Glomerular endothelial cell (primary cell): ENCODE measurements at places on chromosomes 5 and 9. TPM values are rescaled to one million over a fixed set of nuclear protein-coding genes. Genes with fewer than 3 reads are reported as not detected.

ZFP2 gene
- 0.39 and 0.82 TPM in 2 replicates for total RNA-seq

ARHGEF28 gene
- 83.0 and 143 TPM in 2 replicates for total RNA-seq

SPATA31E1 gene
- total RNA-seq: not detected in 2 replicates

NMUR2 gene
- 0.87 TPM in 1 of 2 replicates, not detected in the other for total RNA-seq

OLFM1 gene
- 0.19 and 0.58 TPM in 2 replicates for total RNA-seq

ZFAND5 gene
- total RNA-seq: 147 and 159 TPM in 2 replicates

PCDHGB5 gene
- total RNA-seq: 17.5 and 27.2 TPM in 2 replicates

ANKDD1B gene
- 0.53 and 0.70 TPM in 2 replicates for total RNA-seq

SPINK14 gene
- not detected in 2 replicates for total RNA-seq

LCN12 gene
- total RNA-seq: not detected in 2 replicates

IL3 gene
- total RNA-seq: not detected in 2 replicates

AJM1 gene
- 0.48 and 1.6 TPM in 2 replicates for total RNA-seq

GPR150 gene
- total RNA-seq: 0.10 and 0.82 TPM in 2 replicates

MARCOL gene
- total RNA-seq: not detected in 2 replicates

CCL27 gene
- total RNA-seq: not detected in 2 replicates

SLC6A3 gene
- not detected in 2 replicates for total RNA-seq

FRMD3 gene
- total RNA-seq: 6.1 TPM in 2 replicates

SMC5 gene
- total RNA-seq: 11.9 and 23.6 TPM in 2 replicates

CDK7 gene
- total RNA-seq: 27.9 and 39.1 TPM in 2 replicates

CARD6 gene
- total RNA-seq: 16.6 and 24.4 TPM in 2 replicates

N4BP3 gene
- 42.8 and 103 TPM in 2 replicates for total RNA-seq

GCNT4 gene
- 0.39 and 0.41 TPM in 2 replicates for total RNA-seq

SIT1 gene
- total RNA-seq: not detected in 2 replicates

AIF1L gene
- 3.1 and 6.4 TPM in 2 replicates for total RNA-seq

G3BP1 gene
- total RNA-seq: 144 and 147 TPM in 2 replicates

SCAI gene
- total RNA-seq: 4.8 and 8.1 TPM in 2 replicates

SLCO4C1 gene
- 0.10 and 0.29 TPM in 2 replicates for total RNA-seq

FBXL17 gene
- 10.6 and 11.7 TPM in 2 replicates for total RNA-seq

GRXCR2 gene
- not detected in 2 replicates for total RNA-seq

CTNND2 gene
- not detected in 2 replicates for total RNA-seq

BOD1 gene
- 45.0 and 52.1 TPM in 2 replicates for total RNA-seq

PCDHA8 gene
- 0.18 TPM in 1 of 2 replicates, not detected in the other for total RNA-seq

NIPAL4 gene
- total RNA-seq: 0.44 and 0.64 TPM in 2 replicates

PCDHB5 gene
- total RNA-seq: 2.5 and 4.1 TPM in 2 replicates

PCDHA1 gene
- 0.06 TPM in 1 of 2 replicates, not detected in the other for total RNA-seq

FAXDC2 gene
- 7.8 and 8.9 TPM in 2 replicates for total RNA-seq

STOM gene
- total RNA-seq: 109 and 118 TPM in 2 replicates

SAXO1 gene
- not detected in 2 replicates for total RNA-seq

FAM221B gene
- total RNA-seq: not detected in 2 replicates

CNTNAP3B gene
- total RNA-seq: 18.8 and 51.5 TPM in 2 replicates

SPATA31A3 gene
- total RNA-seq: not detected in 2 replicates

SHB gene
- total RNA-seq: 42.1 and 42.8 TPM in 2 replicates

PITX1 gene
- total RNA-seq: not detected in 2 replicates

FREM1 gene
- 0.06 TPM in 1 of 2 replicates, not detected in the other for total RNA-seq

MTREX gene
- total RNA-seq: 32.1 and 49.4 TPM in 2 replicates

ACO1 gene
- 50.6 and 54.1 TPM in 2 replicates for total RNA-seq

KCNMB1 gene
- not detected in 2 replicates for total RNA-seq

PHYHD1 gene
- total RNA-seq: 0.23 and 2.9 TPM in 2 replicates

CHSY3 gene
- 2.4 and 7.7 TPM in 2 replicates for total RNA-seq

PHF24 gene
- total RNA-seq: 0.06 TPM in 1 of 2 replicates, not detected in the other

CA9 gene
- 0.15 TPM in 1 of 2 replicates, not detected in the other for total RNA-seq

TERT gene
- total RNA-seq: not detected in 2 replicates

GARIN3 gene
- not detected in 2 replicates for total RNA-seq

GOLGA2 gene
- 62.4 and 138 TPM in 2 replicates for total RNA-seq

ANKRD20A1 gene
- total RNA-seq: 0.24 and 0.58 TPM in 2 replicates

ATG12 gene
- 54.4 and 55.9 TPM in 2 replicates for total RNA-seq

NR2F1-AS1 gene
- total RNA-seq: 15.1 and 23.0 TPM in 2 replicates

LAMC3 gene
- total RNA-seq: 0.12 and 0.63 TPM in 2 replicates

C9orf50 gene
- total RNA-seq: not detected in 2 replicates

BAG1 gene
- 46.4 and 53.4 TPM in 2 replicates for total RNA-seq
